SJSA1 (cell line): ENCODE measurements at places on chromosomes 4 and X. TPM values are rescaled to one million over a fixed set of nuclear protein-coding genes. Genes with fewer than 3 reads are reported as not detected.

Gene RENBP
- total RNA-seq = 0.11 TPM in 1 of 2 replicates, not detected in the other

Gene GYPA
- total RNA-seq = not detected in 2 replicates

Gene CWH43
- total RNA-seq = not detected in 2 replicates

Gene NAT8L
- total RNA-seq = not detected in 2 replicates

Gene SYNPO2
- 2.8 and 4.7 TPM in 2 replicates for total RNA-seq

Gene ARSD
- 7.7 and 14.7 TPM in 2 replicates for total RNA-seq

Gene FRMD7
- not detected in 2 replicates for total RNA-seq

GRCh38 chr4:5822619-5823018 lies 70.3 kb downstream of the CRMP1 start:
- H3K4me3 ChIP-seq = no peak overlapping the region
- H3K4me1 ChIP-seq = no peaks in the 10 kb centered on the region
- DNase-seq = no peak
- no peak overlapping the region for H3K27ac ChIP-seq

GRCh38 chr4:17810260-17811077 lies at the start of the genes DCAF16 and NCAPG:
DCAF16 (minus strand) TSS chr4:17810757; CDS start chr4:17804141, 6,616 bp downstream.
NCAPG (plus strand) TSS chr4:17810979; CDS start chr4:17811078, 99 bp downstream.
- H3K27ac ChIP-seq = peak within 1 kb of the TSS; percentile 91
- H3K4me3 ChIP-seq = peak within 1 kb of the TSS; percentile 80
- DNase-seq = peak; percentile 96
- peaks cover 21% of the 10 kb centered on the region for H3K36me3 ChIP-seq
- H3K27me3 ChIP-seq = no peaks in the 10 kb centered on the region

DNA sequence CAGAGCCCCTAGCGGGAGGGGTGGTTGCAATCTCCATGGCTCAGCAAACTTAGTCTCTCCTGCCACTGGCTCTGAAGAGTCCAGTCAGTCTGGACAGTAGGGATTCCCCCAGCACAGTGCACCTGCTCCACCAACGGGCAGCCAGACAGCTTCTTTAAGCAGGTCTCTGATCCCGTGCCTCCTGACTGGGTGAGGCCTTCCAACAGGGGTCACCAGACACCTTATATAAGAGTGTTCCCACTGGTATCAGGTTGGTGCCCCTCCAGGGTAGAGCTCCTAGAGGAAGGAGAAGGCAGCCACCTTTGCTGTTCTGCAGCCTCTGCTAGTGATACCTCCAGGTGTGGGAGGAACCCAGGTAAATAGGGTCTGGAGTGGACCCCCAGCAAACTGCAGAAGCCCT lies 1393.4 kb downstream of the STIM2 start:
- H3K4me3 ChIP-seq = no peak overlapping the region
- no peaks in the 10 kb centered on the region for H3K4me1 ChIP-seq
- H3K27me3 ChIP-seq = no peaks in the 10 kb centered on the region
- H3K27ac ChIP-seq = no peak overlapping the region

DNA sequence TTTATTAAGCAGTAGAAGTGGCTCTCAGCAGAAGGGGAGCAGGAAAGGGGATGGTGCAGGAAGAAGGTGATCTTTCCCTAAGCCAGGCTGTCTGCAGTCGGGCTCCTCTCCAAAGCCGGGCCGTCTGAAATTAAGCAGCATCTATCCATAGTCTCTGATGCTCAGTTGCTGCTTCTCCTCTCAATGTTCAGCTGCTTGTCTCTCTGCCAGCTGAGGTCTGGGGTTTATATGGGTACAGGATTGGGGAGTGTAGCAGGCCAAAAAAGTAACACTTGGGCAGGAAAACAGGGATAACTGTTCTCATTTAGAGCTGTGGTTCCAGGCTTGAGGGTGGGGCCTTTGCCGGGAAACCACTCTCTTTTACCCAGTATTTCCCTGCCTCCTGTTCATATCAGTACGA lies 39.2 kb upstream of the CCKAR start:
- H3K4me3 ChIP-seq = no peak overlapping the region
- H3K36me3 ChIP-seq = no peaks in the 10 kb centered on the region
- H3K27ac ChIP-seq = no peak overlapping the region

GRCh38 chrX:40177942-40178715 lies 80.4 kb upstream of the BCOR start:
- H3K4me1 ChIP-seq = peaks cover 35% of the 10 kb centered on the region
- no peaks in the 10 kb centered on the region for H3K36me3 ChIP-seq
- H3K4me3 ChIP-seq = no peak overlapping the region
- H3K27me3 ChIP-seq = no peaks in the 10 kb centered on the region
- DNase-seq = no peak
- no peak overlapping the region for H3K27ac ChIP-seq

- no peaks in the 10 kb centered on the region for H3K27me3 ChIP-seq
- H3K36me3 ChIP-seq = no peaks in the 10 kb centered on the region
- H3K4me1 ChIP-seq = no peaks in the 10 kb centered on the region
- H3K4me3 ChIP-seq = no peak overlapping the region
- no peak overlapping the region for H3K27ac ChIP-seq
Observed at GRCh38 chrX:97057349-97057909, 173.7 kb downstream of the RPA4 start.

GRCh38 chrX:79412972-79413371 lies 45.8 kb upstream of the ITM2A start:
- no peak for DNase-seq
- H3K36me3 ChIP-seq = no peaks in the 10 kb centered on the region
- no peaks in the 10 kb centered on the region for H3K4me1 ChIP-seq
- no peak overlapping the region for H3K4me3 ChIP-seq

DNA sequence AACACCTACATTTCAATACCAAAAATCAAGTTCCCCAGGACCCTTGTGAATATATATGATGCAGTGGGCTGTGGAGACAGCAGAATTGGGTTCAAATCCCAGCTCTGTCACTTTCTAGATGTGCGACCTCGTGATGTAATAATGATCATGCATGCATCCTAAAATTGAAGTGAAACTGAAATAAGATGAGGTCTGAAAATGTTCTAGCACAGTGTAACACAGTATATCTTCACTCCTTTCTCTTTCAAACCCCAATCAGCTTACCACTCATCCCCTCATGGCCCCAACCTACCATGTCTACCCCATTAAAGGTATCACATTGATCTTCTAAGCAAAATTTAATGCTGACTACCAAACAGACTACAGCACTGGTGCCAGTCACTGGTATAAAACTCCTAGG lies 69.9 kb upstream of the BRS3 start:
- no peak overlapping the region for H3K4me3 ChIP-seq
- no peak for DNase-seq
- no peaks in the 10 kb centered on the region for H3K27me3 ChIP-seq

GRCh38 chr4:6892909-6893202 lies 16.8 kb upstream of the TBC1D14 start:
- H3K4me3 ChIP-seq = no peak overlapping the region
- H3K36me3 ChIP-seq = no peaks in the 10 kb centered on the region
- no peak overlapping the region for H3K27ac ChIP-seq
- H3K4me1 ChIP-seq = peaks cover 7% of the 10 kb centered on the region
- no peaks in the 10 kb centered on the region for H3K27me3 ChIP-seq

DNA sequence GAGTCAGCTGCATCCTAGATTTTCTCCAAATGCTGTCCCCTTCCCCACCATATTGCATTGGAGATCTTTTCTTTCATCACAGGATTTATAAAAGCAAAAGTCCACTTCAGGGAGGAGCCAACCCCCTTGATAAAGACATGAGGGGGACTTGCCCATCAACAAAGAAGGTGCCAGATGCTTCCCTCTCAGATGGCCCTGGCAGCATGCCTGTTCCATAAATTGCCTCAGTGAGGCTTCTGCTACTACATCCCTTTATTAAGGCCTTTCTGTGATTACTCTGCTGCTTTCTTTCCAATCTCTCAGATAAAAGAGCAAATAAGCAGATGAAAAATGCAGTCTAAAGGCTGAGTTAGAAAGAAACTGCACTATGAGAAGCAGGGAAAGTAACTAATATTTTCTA lies 511.6 kb downstream of the PACRGL start:
- no peaks in the 10 kb centered on the region for H3K27me3 ChIP-seq
- H3K4me3 ChIP-seq = no peak overlapping the region
- no peaks in the 10 kb centered on the region for H3K4me1 ChIP-seq
- H3K27ac ChIP-seq = no peak overlapping the region

DNA sequence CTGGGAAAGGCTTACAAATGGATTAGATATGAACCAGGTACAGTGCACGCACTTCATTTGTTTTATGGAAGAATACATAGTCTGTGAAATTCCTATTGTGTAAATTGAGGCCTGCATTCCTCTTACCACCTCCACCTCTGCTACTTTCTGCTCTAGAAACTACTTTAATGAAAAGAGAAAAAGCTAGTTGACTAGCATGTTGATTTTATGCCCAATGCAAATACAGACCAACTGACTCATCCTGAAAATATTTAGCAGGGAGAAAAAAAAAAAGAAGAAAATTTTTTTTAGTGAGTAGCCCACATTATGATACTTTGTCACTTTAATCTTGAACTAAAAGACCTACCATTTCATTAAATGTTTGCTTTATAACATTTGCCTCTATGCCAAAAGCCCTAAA lies 41.2 kb downstream of the DCLK2 start:
- peak overlapping the region; percentile 15 for H3K27ac ChIP-seq
- peaks cover 31% of the 10 kb centered on the region for H3K4me1 ChIP-seq
- H3K27me3 ChIP-seq = no peaks in the 10 kb centered on the region
- no peak overlapping the region for H3K4me3 ChIP-seq

GRCh38 chrX:106698693-106699092 lies 27.8 kb upstream of the RNF128 start:
- H3K36me3 ChIP-seq = no peaks in the 10 kb centered on the region
- H3K27ac ChIP-seq = no peak overlapping the region
- DNase-seq = no peak
- H3K4me1 ChIP-seq = no peaks in the 10 kb centered on the region
- H3K4me3 ChIP-seq = no peak overlapping the region

GRCh38 chr4:70600305-70600704 lies 8.2 kb downstream of the AMBN start:
- H3K36me3 ChIP-seq = no peaks in the 10 kb centered on the region
- no peak for DNase-seq
- H3K27me3 ChIP-seq = peaks cover 5% of the 10 kb centered on the region
- H3K4me1 ChIP-seq = no peaks in the 10 kb centered on the region
- H3K4me3 ChIP-seq = no peak overlapping the region
- no peak overlapping the region for H3K27ac ChIP-seq

DNA sequence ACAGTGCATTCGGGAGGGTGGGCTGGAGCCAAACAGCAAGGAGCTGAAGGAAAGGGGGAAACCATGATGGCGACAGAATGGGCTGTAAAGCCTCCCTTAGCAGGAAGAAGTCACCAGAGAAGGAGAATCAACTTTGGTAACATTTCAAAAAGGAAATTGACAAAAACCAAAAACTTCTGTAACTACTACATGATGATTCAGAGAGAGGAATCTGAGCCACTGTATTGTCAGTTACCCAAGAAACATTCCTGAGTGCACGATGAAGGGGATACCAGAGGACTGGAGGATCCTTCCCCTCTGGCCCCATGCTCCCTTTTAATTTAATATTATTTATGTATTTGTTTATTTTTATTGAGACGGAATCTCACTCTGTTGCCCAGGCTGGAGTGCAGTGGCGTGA lies 26.3 kb downstream of the PDHA1 start:
- H3K27ac ChIP-seq = no peak overlapping the region
- no peak overlapping the region for H3K4me3 ChIP-seq
- H3K36me3 ChIP-seq = no peaks in the 10 kb centered on the region
- no peaks in the 10 kb centered on the region for H3K27me3 ChIP-seq
- H3K4me1 ChIP-seq = peaks cover 3% of the 10 kb centered on the region; the same call in 1 of the 2 replicates
- no peak for DNase-seq

DNA sequence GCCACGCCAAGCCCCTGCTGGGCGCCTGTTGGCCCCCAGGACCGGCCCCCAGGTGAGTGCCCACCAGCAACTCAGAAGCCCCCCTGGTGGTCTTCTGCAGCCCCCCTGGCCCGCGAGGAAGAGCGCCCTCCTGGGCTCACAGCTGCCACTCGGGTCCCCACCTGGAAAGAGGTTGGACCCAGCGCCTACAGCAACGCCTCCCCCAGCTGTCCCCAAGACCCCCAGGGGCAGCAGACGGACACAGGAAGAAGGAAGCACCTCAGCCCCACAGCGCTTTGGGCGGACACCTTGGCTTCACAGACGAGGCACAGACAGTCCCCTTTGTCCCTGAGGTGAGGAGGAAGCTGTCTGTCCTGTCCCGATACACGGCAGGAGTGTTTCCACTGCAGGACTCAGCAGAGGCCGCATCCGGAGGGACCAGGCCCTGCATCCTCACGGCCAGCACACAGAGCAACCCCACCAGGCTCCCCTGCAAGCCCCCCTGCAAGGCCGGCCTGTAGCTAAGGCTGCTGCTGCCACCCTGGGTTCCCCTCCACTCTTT lies 115.6 kb upstream of the NKX1-1 start:
- no peaks in the 10 kb centered on the region for H3K36me3 ChIP-seq
- H3K27ac ChIP-seq = no peak overlapping the region
- H3K4me3 ChIP-seq = no peak overlapping the region
- peaks cover 8% of the 10 kb centered on the region for H3K27me3 ChIP-seq

DNA sequence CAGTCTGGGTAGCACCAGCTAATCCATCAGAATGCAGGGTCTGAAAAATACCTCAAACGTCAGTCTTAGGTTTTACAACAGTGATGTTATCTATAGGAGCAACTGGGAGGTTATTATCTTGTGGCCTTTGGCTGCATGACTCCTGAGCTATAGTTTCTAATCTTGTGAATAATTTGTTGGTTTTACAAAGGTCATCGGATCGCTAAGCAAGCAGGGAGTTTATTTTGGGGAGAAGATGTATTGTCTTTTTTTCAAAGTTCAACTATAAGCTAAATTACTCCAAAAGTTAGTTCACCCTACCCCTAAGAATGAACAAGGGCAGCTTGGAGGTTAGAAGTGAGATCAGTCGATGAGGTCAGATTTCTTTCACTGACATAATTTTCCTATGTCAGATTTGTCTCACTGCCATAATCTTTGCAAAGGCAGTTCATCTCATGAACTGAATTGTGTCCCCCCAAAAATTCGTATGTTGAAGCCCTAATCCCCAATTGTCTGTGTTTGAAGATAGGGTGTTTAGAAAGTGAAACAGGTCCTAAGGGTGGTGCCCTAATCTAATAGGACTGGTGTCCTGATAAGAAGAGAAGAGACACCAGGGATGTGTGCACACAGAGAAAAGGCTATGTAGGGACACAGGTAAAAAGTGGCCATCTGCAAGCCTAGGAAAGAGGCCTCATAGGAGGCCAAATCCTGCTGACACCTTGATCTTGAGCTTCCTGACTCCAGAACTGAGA lies 175.8 kb upstream of the GALNT7 start:
- no peak overlapping the region for H3K4me3 ChIP-seq
- DNase-seq = no peak
- H3K36me3 ChIP-seq = no peaks in the 10 kb centered on the region
- H3K27ac ChIP-seq = no peak overlapping the region
- peaks cover 15% of the 10 kb centered on the region for H3K4me1 ChIP-seq

GRCh38 chr4:39825090-39825489 lies 127.2 kb downstream of the UBE2K start:
- no peak for DNase-seq
- no peak overlapping the region for H3K27ac ChIP-seq
- H3K4me3 ChIP-seq = no peak overlapping the region
- no peaks in the 10 kb centered on the region for H3K27me3 ChIP-seq
- H3K4me1 ChIP-seq = 0 out of 2 replicates have a peak, but pooled peaks cover 3% of the 10 kb centered on the region
